ENCODE measurements at places on chromosomes 2 and 18.
A peak's percentile ranks its signal among the peaks of the same experiment; 100 is the strongest.

GRCh38 chr2:236642584-236643291, 73.1 kb downstream of the ACKR3 start:
- DNase-seq, result no peak

DNA sequence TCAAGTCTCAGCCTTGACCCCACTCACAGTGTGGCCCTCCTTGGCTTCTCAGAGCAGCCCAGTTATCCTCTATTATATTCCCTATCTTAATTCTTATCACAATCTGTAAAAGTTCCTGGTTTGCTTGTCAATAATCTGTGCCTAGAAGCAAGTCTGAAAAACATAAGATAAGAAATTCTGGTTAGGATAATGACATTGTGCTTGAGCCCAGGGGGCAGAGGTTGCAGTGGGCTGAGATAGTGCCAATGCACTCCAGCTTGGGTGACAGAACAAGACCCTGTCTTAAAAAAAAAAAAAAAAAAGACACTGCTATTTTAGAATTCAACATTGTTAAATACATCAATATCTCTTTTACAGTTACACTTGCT, 63.9 kb downstream of the TMEM131 start:
- no peak for DNase-seq

- DNase-seq, result no peak
Measured at GRCh38 chr2:29817801-29818680, 103.3 kb downstream of the ALK start.

- no peak for DNase-seq
Measured at GRCh38 chr2:124967325-124967724, 942.2 kb downstream of the CNTNAP5 start.

- peak; percentile 72 for DNase-seq
Measured at GRCh38 chr2:72993147-72993932, 76.0 kb downstream of the EMX1 start.

- DNase-seq, result no peak
Measured at GRCh38 chr2:227020416-227020815, 143.6 kb downstream of the COL4A4 start.

GRCh38 chr2:97662386-97662894, 1.4 kb downstream of the ACTR1B start:
- DNase-seq, result no peak

DNA sequence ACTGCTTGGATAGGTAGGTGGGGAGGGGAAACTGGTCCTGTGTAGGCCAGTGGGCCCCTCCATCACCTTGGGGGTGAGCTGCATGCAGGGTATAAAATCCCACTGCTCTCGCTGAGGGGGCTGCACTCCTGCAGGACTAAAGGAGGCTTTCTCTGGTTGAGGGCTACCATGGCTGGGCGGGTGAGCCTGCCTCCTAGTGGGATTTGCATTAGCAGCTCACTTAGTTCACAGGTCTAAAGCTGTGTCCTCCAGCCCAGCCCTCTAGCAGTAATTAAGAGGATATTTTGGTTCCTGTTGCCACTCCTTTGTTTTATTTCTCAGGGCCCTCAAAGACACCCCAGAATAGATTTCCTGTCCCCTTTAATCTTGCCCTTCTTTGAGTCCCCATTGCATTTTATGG, 24.6 kb downstream of the TMEM127 start:
- DNase-seq, result no peak

- DNase-seq, result no peak
Measured at GRCh38 chr2:224252631-224253030, 149.3 kb downstream of the FAM124B start.

- DNase-seq, result no peak
Measured at GRCh38 chr2:58739033-58739432, 497.9 kb upstream of the FANCL start.

GRCh38 chr2:101430156-101430555, 42.9 kb upstream of the CREG2 start:
- DNase-seq, result no peak

DNA sequence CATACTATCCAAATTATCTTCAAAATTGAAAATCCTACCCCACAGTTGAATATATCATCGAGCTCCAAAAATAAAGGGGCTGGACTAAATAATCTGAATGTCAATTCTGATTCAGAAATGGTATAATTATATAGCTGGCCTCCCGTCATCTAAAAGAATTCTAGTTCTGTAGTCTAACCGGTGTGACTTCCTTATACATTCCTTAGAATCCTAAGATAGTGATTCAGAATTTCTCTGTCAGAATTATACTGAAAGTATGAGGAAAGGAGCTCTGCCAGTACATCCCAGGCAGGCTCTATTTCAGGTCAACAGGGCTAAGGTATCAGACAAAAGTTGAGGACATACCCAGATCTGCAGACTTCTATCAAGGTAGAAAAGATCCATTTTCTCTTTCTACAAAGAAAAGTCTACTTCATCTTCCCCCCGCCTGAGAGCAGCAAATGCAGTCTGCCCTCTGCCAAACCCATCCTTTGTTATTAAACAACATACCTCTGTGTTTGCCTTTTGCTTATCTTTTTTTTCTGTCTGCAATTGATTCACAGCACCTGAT, 128.5 kb downstream of the METTL4 start:
- DNase-seq, result no peak

GRCh38 chr18:49827996-49828395, 14.7 kb upstream of the ACAA2 start:
- DNase-seq, result no peak

DNA sequence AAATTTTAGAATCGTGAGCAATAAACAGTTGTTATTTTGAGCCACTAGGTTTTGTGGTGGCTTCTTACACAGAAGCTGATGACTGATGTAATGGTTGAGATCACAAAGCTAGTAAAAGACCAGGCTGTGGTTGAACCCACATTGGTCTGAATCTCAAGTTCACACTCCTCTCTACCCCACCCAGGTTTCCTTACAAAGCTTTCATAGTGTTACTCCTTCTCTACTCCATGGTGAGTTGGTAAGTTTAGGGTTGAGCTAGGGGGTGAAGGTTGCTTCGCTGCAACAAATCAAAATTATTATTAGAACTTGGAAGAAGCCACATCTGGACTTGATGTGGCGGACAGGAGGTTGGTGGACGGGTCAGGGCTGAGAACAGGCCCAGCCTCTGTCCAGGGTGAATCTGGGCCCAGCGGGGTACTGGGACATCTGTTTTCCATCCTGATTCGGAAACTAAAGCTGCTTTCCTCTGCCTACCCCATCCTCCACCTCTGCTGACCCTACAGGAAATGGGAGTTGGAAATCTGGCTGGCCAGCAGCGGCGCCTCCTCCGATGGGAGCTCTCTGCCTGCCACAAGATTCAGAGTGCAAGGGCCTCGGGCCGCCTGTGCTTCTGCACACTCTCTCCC, 86.3 kb downstream of the ZFP36L2 start:
- no peak for DNase-seq

- DNase-seq, result no peak
Measured at GRCh38 chr2:100520224-100520623, 42.6 kb upstream of the PDCL3 start.

- no peak for DNase-seq
Measured at GRCh38 chr2:147568109-147568508, 276.7 kb upstream of the ACVR2A start.

GRCh38 chr2:232416521-232417470, 10.2 kb downstream of the ALPG start:
- DNase-seq, result no peak

DNA sequence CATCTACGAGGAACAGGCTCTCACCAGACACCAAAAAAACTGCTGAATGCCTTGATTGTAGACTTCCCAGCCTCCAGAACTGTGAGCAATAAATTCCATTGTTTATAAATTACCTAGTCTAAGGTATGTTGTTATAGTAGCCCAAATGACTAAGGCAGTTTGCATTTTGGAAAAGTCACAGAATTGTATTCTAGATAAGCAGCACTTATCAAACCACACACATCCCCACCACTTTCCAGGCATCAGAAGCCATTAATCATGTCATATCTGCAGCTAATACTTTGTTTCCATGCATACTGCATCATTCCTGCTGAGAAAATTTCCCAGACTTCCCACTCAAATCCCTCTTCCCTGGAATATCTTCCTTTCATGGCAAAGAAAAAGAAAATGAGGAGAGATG, 187.2 kb downstream of the INO80D start:
- DNase-seq, result no peak

DNA sequence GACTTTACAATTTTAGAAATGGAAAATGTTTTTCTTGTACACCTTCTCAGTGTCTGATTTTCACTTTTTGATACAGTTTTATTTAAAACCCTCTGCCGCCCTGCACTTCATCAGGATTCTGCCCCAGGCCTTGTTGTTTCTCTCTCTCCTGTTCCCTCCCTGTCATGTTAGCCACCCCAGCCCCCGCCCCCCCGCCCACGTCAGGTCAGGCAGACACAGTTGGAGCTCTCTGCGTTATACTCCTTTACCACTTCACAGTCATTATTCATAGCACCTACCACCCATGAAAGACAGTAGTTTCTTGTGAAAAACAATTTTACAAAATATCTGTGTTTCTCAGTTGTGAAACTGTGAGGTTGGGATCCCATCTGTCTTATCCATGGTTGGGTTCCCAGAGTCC, 21.5 kb downstream of the ADNP2 start:
- DNase-seq, result no peak

DNA sequence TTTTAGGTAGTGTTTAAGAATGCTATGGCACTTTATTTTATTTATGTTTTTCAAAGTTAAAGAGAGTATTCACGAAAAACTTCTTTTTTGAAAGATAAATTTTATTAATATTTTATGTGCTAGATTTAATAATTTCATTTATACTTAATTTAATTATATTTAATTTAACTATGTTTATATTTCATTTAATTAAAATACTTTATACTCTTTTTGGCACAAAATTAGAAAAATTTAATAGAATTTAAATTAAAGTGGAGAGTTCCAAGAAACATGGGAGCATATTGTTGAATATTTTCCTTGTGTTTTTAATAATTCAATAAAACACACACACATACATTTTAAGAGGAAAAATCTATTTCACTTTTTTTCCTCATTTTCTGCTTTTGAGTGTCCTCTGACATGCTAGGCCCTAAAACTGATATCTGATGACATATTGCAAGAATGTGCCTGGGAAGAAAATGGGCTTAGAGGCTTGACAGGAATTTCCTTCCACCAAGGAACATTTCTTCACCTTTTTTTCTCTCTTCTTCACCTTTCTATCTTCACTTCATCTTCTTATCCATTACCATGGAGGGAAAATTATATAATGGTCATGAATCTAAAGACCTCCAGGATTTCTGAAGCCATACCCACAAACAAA, 15.4 kb downstream of the ARHGAP28 start:
- DNase-seq, result no peak

DNA sequence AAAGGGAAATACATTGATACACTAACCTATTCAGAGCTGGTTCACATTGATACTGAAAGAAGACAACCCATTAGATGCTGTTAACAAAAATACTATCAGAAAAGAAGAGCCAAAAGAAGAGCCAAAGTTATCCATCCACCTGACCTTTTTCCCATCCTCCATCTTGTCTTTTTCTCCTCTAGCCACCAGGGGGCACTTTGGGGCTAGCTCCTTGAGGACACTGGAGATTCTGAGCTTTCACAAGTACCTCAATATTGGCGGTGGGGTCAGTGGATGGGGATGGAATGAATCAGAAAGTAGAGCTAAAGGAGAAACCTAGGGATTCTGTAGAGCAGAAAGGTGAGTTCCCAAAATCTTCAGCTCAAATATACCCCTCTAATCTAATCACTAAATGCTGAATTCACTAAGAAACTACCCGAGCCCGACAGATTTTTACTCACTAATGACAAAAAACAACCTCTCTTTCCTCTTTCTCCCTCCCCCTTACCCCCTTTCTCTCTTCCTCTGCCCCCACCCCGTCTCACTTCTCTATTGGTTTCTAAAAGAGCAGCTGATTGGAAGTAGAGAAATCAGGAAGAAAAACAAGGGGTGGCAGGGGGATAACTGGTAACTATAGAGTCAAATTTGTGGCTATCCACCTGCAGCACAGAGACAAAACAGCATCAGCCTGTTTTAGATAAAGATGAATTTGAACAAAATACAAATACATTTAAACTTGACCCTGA, 203.3 kb downstream of the TCF4 start:
- DNase-seq, result no peak

DNA sequence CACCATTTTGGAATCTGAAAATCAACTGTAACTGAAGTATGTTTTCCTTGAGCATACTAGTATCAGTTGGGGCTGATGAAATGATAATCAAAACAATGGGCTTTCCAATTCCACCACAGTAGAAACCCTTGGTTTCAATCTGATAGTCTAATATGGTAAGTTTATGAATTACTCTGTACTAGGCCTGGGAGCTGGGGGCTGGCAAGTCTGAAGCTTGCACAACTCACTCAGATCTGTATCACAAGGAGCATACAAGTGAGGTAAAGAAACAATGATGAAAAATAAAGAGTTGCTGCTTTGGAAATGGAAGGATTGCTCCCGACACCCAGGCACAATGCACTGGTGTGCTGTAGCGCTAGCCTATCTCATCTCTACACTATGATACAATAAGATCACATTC, 19.4 kb downstream of the ZEB2 start:
- DNase-seq, result no peak

GRCh38 chr2:189834059-189834458, 49.8 kb downstream of the PMS1 start:
- DNase-seq, result no peak

DNA sequence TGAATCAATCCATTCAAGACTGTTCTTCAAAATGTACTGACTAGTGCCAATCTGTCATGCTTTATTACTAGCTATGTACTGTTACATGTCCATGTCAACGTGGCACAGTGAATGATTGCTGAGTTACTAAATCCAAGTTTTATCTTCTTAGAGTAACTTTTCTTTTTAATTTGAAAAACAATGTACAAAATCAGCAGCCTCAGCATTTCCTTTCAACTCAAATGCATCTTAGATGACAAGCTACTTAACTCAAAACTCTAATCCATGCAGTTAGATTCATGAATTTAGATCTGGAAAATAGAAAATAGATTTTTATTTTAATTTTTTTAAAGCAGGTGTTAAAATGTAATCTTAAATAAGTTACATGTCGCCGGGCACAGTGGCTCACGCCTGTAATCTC, 174.2 kb downstream of the CAPN13 start:
- DNase-seq, result no peak

- no peak for DNase-seq
Measured at GRCh38 chr2:138496096-138496651, 5.4 kb upstream of the SPOPL start.

- DNase-seq, result no peak
Measured at GRCh38 chr18:2302628-2303516, 268.4 kb downstream of the METTL4 start.

DNA sequence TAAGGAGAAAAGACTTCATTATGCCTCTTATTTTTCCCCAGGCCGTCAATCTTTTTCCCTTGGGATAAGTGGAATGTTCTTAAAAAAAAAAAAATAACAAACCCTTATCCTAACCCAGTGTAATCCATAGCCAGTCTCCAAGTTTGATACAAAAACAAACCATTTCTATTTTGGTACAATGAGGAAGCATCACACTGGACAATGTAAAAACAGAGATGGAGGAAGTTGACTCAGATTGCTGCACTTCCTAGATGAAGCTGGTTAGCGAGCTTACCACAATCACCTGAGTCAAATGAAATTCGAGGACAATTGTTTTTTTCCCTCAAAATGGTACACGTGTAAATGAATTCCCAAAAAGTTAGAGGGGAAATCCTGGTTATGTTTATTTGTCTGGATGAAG, 259.7 kb downstream of the TCF4 start:
- no peak for DNase-seq

- no peak for DNase-seq
Measured at GRCh38 chr18:7201096-7201495, 29.8 kb upstream of the LRRC30 start.

GRCh38 chr2:127074358-127074757, 32.6 kb downstream of the BIN1 start:
- no peak for DNase-seq

All from GM12891 (cell line).